CD4-positive, CD25-positive, alpha-beta regulatory T cell (primary cell): ENCODE measurements at places on chromosomes 7 and 10.

GRCh38 chr10:24010436-24010970 is 198.4 kb upstream of the KIAA1217 start:
- no peak for DNase-seq

DNA sequence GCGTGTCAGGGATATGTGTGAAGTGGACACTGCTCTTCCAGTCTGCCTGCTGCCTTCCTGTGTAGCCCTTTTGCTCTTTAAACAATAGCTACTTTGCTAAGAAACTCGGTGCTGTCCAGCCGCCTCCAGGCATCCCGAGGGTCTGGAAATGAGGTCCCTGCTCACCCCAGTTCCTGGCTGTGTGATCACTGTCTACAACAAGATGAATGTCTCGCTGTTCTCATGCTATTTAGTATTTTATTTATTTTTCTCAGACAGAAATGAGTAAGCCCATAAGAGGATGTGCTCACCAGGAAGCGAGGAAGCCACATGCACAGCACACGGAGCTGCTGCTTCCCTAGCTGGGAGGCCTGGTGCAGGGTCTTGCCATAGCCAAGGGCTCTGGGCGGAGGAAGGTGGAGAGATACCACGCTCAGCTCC is 167.0 kb upstream of the PITRM1 start:
- no peak for DNase-seq

DNA sequence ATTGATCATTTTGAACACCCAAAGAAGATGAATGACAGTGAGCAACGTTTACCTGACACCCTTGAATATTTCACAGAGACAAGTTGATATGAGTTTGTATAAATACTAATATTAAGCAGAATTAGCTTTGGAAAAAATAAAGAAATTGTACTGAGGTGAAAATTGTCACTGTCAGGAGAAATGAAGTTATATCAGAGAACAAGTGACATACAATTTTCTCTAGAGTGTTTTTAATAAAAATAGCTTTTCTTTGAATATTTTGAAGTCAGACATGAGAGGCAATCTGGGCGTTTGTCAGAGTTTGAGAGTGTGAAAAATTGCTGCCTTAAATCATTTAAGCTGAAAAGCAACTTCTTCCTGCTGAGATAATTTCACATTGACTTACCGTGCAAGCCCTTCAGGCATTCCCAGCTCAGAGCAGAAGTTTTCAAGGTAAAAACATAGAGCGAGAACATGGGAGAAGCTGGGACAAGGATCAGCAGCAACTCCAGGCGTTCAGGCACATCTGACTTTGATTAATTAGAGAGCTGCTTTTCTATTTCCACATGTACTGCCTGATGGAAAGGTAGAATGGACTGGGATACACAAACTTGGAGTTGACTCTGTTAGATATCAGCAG is 535.9 kb downstream of the TFEC start:
- DNase-seq = no peak

- DNase-seq = no peak
Observed at GRCh38 chr7:12570534-12571461, at the start of gene SCIN. Gene SCIN, plus strand, starts transcription at chr7:12570720. Its CDS starts 67 bp downstream, at chr7:12570787.

GRCh38 chr7:39617005-39617404 is 6.4 kb upstream of the RALA start:
- DNase-seq = no peak

DNA sequence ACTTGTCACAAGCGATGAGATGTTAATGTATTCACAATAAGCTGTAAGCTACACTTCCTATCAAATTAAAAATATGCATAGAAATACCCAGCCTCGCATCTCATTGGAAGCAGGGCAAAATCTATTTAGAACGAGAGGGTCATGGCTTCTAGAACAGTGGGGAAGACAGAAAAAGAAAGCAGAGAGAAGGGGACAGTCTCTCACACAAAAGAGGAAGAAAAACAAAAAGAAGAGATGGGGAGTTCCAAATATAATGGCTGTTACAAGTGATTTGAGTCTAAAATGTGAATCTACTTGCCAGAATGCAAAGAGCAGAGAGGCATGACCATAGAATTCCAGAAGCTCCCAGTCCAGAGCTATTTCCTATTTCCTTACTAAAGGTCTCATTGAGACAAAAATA is 13.8 kb downstream of the LRRN3 start:
- no peak for DNase-seq

GRCh38 chr7:101691822-101692384 is 62.8 kb upstream of the MYL10 start:
- no peak for DNase-seq

GRCh38 chr7:27921081-27921836 is 181.3 kb downstream of the TAX1BP1 start:
- DNase-seq = no peak

DNA sequence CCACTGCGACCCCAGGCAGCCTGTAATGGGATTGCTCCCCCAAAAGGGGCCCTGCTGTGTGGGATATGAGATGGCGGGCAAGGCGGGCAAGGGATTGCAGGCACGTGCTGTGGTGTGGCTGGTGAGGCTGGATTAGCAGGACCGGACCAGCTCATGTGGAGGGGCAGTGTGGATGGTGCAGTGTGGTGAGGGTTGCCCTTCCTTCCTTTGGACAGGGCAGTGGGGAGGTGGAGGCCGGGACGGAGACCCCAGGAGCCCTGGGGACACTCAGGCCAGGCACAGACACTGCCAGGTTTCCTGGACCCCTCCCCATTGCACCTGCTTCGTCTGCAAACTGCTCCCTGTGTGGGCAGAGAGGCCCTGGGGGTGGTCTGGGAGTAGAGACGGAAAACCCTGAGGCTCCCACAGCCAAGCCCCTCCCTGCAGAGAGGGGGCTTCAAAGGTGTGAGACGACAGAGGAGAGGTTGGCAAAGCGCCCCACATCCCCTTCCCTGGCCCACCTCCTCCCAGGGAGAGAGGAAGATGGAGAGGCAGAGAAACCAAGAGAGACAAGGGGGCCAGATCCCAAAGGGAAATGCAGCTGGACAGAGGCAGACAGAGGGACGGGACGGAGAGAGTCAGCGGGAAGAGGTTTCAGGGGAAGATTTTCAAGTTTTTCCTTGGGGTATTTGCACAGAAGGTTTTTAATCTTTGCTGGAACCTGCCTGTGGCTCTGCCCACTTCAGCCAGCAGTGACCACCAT is 89.2 kb downstream of the MICALL2 start:
- no peak for DNase-seq

DNA sequence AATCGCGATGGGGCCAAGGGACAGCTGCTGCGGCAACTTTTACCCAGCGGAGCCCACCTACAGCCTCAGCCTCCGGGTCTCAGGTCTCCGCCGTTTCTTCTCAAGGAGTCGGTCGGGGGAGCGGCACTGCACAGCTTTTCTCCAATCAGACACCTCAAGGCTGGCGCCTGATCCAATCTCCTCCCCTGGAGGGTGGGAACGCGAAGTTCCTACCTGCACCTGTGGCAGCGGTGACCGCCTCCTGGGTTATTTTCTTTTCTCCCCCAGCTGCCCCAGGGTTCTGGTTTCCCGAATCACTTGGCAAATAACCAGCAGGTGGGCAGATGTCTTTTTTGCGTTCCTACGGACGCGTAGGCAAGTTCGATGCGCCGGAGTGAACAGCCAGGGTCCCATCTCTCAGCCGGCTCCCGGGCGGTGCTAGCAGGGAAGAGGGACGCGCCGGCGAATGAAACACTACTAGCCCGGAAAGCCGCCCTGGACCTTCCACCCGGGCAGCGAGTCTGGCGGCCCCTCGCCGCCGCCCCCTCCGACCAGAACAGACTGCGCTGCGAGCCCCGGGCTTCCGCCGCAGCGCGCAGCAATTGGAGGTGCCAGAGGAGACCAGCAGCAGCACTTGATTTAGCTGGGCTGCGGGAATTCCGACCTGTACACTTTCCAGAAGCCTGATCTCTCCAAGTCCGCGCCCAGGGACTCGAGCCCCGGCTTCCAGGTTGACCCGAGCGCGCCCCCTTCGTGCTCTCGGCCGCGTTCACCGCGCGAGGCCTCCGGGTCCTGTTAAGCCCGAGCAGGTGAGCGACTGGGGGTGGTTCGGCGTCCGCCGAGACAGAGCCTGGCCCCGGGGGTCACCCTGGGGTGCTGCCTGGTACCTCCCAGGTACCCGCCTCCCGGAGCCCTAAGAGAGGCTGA is at the start of gene PRR15:
TSS of gene PRR15 (plus strand) at position 246 of the 906 bp plus-strand sequence. CDS start 2,495 bp downstream, outside the sequence.
- no peak for DNase-seq

DNA sequence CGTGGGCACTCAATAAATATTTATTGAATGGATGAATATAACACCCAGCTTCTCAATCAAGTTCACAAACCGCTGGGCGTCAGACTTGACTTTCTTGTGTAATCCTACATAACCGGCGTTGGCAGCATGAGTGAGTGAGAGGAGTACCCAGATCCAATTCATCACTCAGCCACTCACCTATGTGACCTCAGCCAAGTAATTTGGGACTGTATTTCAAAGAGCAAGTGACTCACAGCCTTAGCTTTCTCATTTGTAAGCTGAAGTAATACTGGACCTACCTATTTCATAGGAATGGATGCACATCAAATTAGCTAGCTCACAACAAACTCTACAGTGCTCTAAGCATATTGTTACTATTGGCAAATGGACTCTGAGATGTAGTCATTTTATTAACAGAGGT is 53.8 kb upstream of the FAM204A start:
- no peak for DNase-seq

- no peak for DNase-seq
Observed at GRCh38 chr7:106344861-106345260, 60.1 kb upstream of the NAMPT start.

GRCh38 chr7:119413314-119413805 is 859.6 kb upstream of the KCND2 start:
- DNase-seq = no peak

- DNase-seq = peak; percentile 99
Observed at GRCh38 chr7:5396999-5397663, 26.5 kb downstream of the TNRC18 start.

DNA sequence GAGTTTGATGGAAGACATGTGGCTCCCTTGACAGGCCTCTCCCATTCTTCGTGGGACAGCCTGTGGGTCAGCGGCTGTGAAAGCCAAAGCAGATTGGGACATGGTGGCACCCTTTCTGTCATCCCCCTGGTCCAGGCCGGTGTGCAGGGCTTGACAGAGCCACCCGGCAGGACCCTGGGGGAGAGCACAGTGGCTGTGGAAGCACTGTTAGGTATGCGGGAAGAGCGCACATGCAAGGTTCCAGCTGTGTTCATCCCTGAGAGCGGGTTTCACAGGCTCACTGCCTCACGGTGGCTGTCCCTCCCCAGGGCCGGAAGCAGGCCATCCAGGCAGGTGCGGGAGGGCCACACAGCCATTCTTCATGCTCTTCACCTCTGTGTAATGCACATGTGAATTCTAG is 29.8 kb downstream of the SHH start:
- DNase-seq = no peak

DNA sequence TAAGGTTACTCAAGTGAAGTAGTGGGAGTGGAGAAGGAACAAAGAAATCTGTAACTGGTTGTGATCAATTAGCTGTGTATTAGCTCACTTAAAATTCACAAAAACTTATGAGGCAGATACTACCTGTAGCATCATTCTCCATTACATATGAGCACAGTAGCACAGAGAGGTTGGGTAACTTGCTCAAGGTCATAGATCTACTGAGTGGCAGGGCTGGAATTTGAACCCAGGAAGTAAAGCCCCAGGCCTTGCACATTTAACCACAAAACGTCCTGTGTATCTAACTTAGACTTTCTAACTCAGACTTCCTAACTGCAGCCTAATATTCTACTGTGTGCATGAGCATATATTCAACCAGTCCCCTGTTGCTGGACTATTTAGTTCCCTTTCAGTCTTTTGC is 5.6 kb upstream of the SLF2 start:
- no peak for DNase-seq

DNA sequence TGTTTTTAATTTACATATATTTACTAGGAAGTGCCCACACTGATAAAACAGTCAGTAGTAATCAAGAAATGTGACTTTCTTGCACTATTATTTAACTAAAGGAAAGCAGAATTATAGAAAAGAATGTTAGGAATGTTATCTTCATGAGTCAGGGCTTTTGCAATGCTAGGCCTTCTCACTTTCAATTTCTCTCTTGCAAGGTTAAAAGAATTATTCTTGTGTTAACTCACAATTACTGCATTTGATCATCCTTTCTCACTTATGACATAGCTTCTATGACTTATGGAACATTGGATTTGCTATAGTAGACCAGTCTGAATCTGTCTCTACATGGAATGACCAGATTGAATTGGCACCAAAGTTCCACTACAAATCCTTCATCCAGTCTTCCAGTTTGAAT is 192.4 kb downstream of the SDK1 start:
- DNase-seq = no peak

DNA sequence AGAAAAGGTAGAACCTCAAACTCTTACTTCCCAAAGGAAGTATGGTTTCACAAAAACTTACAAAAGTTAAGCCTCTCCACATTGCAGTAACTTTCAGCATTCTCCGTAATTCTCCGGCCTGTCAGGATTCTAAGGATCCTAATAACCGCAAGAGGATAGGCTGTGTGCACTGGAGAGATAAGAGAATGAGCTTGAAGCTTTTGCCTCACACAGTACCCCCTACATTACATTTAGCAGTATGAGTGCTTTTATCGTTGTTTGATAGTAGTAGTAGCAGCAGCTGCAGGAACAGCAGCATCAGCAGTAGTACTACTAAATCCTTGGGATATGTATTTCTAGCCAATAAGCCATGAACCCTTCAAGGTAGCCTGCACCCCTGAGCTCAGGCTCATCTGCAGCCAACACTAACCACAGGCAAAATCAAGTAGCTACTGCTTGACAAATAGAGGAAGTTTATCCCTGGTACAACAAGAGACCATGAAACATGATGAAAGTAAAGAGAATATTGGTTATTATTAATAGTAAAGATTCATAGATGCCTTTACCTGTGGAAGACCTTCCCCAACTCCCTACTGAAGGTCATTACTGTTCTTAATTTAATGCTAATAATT is 222.6 kb upstream of the CNTNAP2 start:
- DNase-seq = no peak

DNA sequence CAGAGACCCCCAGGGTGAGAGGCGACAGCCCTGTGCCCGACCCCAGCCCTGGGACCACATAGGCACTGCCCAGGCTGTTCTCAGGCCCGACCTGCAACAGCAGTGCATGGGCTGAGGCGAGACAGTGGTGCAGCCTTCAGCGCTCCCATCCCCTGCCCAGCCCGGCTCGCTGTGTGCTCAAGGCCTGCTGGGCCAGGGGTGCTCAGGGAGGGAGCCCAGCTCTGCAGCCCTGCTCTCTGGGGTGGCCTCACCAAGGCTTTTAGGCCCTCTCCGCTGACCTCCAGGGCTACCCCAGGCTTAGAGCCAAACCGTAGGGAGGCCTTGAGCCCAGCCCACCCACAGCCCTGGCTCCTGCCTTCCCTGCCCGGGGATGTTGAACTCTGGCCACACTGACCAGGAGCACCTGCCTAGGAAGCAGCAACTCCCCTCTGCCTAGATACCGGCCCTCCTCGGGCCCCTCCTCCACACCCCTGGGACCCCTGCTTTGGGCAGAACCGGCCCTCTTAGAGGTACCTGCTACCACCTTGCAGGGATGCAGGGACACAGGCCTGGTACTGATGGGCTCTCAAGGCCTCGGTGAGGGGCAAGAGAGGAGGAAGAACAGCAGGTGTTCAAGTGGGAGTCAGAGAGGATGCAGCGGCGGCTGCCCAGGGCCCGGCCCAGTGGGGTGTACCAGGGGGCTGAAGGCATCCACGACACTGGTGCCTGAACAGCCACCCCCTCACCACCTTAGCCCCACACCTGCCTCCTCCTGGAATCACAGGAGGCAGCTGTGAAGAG is 231.5 kb downstream of the ELFN1 start:
- DNase-seq = no peak
